ENCODE measurements at places on chromosomes 11 and 22.
A peak's percentile ranks its signal among the peaks of the same experiment; 100 is the strongest.

GRCh38 chr11:117713538-117713991, 83.5 kb downstream of the DSCAML1 start:
- DNase-seq: no peak

GRCh38 chr11:128521682-128522054, 65.7 kb downstream of the ETS1 start:
- no peak for DNase-seq

DNA sequence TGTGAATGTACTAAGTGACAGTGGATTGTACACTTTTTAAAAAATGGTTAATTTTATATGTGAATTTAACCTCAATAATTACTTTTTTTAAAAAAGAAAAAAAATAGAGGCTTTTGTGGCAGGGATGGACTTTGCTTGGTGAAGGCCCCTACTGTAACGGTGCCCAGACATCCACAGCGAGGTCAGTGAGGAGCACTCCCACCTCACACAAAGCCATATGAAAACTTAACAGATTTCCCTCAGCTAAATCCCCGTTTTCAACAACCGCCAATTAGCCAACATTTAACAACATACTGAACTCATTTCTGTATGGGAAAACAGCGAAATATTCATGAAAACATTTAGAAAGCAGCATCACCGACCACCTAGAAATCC, 642 bp upstream of the C11orf58 start:
- peak; percentile 18 for DNase-seq

DNA sequence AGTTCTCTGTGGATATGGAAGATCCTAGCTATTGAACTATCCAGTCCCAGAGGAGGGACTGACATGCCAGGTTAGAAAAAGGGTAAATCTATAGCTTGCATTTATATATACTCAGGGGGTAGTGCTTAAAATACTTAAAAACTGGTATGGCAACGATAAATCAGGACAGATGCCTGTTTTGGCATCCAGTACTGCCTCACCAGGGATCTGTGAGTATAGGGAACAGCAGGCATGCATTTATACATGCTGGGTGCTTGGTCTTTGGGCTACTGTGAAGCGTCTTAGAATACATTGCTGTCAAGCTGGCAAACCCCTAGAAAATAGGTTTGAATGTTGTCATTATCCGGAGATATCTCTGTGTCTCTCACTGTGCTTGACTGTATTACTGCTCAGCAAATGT, 94.2 kb upstream of the DRD2 start:
- DNase-seq: no peak

DNA sequence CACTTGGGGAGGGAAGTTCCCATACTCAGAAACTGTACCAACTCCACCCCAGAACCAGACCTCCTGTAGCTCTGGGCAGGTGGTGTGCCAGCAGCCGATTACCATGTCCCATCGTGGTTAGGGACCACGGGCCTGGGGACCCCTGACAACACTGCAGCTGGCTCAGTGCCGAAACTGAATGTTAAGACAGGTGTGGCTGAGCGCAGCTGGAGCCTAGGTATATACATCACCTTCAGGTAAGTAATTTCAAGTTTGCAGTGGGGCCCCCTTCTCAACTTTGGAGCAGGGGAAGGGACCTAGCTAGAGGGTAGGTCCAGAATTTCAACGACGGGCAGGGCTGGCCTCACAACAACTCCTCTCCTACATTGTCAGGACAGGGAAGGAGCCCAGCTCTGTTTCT, 20.7 kb upstream of the PISD start:
- DNase-seq: no peak

DNA sequence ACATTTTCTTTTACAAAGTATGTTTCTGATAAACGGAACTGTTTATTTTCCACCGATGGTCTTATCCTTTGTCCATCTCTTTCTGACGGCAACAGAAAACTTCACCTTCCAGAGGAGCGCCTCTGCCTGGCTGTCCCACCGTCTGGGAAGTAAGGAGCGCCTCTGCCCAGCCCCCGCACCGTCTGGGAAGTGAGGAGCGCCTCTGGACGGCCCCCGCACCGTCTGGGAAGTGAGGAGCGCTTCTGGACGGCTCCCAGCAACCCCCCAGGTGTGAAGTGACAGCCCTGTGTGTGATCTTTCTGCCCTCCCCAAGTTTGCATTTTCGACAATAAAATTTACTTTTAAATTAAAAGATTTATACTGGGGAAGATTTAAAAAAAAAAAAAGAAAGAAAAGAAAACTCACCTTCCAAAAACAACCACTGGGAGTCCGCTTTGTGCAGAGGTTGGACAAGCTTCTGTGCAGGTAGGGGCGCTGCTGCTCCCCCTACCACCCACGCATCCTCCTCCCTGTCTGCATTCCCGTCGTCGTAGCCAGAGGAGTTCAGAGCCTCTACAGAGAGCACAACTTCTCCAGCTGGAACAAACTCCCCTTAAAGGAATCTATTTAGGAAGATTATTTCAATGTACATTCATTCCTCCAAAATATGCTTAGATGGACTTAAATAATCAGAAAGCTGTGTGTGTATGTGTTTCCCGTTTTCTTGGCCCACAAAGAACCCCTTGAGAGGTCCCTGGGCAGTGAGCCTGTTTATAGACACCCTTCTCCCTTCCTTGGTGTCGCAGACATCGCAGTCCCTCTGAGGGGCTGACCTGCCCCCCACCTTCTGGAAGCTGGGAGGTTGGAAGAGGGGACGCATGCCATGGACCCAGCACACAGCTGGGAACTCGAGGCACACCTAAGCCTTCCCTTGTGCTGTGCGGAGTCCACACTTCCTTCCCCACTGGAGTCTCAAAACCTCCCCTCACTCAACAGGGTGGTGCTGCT, 849 bp upstream of the APOBEC3B start:
- DNase-seq: peak; percentile 59

- no peak for DNase-seq
Observed at GRCh38 chr22:28813772-28814518, 13.6 kb upstream of the XBP1 start.

- no peak for DNase-seq
Observed at GRCh38 chr11:326842-327580, 6.4 kb upstream of the IFITM3 start.

DNA sequence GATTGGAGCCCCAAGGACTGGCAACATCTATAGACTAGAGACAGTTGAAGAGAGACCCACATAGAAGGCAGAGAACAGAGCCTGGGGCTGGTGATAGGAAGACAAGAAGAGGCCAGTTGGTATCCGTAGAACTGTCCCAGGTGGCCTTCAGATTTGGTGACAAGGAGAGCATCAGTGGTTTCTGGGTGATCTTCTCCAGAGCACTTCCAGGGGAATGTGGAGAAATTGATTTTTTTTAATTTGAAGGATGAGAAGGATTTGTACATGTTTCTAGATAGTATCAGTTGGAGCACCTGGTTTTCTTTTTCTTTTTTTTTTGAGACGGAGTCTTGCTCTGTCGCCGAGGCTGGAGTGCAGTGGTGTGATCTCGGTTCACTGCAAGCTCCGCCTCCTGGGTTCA, 14.8 kb downstream of the SLC3A2 start:
- DNase-seq: no peak

GRCh38 chr11:119918347-119918746, 189.3 kb upstream of the NECTIN1 start:
- no peak for DNase-seq

- DNase-seq: no peak
Observed at GRCh38 chr11:114025329-114025907, 34.1 kb upstream of the ZBTB16 start.

DNA sequence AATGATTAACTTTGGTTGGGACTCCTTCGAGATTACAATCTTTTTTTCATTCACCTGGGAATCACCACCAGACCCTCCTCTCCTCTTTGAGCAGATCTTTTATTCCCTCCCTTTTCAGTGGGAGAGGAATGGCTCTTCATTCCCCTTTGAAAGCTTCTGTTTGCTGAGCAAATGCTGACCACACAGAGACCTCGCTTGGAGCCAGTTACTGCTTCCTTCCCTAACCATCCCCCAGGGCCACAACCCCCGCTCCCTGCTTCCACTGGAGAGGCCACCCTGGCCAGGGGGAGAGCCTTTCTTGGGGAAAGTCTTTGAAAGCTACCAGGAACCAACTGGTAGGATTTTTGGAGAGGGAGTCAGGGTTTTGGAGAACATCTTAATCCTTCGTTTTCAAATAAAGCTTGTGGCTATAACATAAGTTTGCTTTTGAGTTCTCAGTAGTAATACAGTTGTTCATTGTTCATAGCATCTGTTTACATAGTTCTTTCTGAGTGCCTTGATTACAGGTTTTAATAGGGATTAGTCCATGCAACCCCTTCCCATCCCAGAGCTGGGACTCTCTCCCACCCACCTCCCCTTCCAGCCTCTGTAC, 138.4 kb downstream of the DBX1 start:
- no peak for DNase-seq

DNA sequence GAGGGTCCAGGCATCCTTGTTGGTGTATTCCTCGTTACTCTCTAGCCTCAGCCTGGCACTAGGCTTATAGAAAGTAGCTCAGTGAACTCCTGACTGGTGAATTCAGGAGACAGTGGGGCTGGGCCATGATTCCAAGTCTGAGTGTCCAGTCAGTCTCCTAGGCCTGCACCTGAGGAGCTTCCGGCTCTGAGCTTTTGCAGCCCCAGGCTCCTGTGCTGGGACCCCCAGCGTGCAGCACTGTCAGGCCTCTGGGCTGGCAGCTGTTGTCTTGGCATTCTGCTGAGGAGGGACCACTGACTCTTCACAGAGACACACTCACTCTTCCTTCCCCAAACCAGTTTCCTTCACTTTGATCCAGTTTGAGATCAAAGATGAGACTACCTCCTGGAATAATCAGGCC, 82.4 kb downstream of the CTTN start:
- no peak for DNase-seq

DNA sequence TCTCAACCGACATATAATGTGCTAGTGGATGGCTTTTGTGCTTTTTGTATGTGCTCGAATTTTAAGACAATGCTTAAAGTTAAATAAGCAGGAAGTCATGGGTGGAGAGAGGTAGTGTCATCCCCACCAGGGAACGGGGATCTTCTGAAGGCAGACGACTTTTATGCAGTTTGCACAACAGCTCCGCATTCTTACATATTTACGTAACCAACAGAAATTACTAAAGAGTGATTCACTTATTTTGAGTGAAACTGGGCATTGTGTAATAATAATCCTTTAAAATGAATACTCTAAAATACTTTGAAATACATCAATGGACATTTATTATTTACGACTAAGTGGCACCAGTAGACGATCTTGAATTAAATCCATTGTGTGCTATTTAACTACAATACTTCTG, 305.1 kb downstream of the CNTN5 start:
- no peak for DNase-seq

- no peak for DNase-seq
Observed at GRCh38 chr22:28986366-28986765, 75.3 kb downstream of the C22orf31 start.

DNA sequence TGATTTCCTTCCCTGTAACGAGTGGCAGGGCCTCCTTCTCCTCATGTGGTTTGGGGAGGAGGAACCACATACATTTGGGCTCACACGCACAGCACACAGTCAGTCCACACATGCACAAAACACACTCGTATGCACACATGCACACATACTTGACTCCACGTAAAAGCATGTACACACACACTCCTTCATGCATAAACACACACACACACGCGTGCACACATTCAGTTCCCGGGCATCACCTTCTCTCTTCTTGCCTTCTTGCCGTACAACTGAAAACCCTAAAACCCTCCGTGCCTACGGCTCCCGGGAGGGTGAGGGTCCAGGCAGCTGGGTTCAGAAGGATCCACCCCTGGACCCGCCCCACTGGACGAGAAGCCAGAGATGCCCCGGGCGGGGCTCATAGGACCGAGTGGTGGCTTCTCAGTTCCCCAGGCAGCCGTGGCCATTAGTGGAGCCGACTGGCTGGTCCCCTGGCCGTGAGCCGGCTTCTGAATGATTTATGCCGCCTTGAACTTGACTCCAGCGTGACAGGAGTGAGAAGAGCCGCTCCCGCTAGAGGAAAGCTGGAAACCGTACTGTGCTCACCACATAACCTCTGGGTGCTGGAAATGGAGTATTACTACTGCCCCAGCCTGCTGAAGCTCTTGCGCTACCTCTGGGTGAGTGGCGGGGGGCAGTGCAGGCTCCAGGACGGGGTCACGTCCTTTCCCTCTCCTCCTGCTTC, 117.4 kb downstream of the KIAA1671 start:
- DNase-seq: no peak

- no peak for DNase-seq
Observed at GRCh38 chr22:20533879-20534265, 26.5 kb downstream of the MED15 start.

GRCh38 chr22:22043296-22044078, 60.9 kb upstream of the TOP3B start:
- no peak for DNase-seq

DNA sequence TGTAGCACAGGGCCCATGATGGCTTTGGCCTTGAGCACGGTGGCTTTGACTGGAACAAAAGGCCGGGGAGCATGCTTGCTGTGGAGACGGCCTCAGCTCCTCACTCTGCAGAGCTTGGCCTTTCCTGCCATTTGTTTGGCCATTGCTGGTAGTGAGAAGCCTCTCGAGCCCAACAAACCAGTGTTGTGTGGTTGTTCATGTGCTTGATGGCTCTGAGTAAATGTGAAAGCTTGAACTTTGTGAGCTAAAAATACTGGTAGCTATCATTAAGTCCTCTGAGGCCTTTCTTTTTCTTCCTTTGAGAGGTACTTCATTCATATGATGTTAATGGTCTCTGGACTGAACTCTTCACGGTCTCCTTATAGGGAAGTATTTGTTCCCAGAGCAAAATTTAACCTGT, 39.6 kb downstream of the NAT10 start:
- no peak for DNase-seq

- no peak for DNase-seq
Observed at GRCh38 chr22:37777122-37777687, 30.5 kb upstream of the GCAT start.

- DNase-seq: no peak
Observed at GRCh38 chr22:30040499-30041260, 39.6 kb upstream of the HORMAD2 start.

- no peak for DNase-seq
Observed at GRCh38 chr11:3665336-3666022, 5.7 kb downstream of the CHRNA10 start.

DNA sequence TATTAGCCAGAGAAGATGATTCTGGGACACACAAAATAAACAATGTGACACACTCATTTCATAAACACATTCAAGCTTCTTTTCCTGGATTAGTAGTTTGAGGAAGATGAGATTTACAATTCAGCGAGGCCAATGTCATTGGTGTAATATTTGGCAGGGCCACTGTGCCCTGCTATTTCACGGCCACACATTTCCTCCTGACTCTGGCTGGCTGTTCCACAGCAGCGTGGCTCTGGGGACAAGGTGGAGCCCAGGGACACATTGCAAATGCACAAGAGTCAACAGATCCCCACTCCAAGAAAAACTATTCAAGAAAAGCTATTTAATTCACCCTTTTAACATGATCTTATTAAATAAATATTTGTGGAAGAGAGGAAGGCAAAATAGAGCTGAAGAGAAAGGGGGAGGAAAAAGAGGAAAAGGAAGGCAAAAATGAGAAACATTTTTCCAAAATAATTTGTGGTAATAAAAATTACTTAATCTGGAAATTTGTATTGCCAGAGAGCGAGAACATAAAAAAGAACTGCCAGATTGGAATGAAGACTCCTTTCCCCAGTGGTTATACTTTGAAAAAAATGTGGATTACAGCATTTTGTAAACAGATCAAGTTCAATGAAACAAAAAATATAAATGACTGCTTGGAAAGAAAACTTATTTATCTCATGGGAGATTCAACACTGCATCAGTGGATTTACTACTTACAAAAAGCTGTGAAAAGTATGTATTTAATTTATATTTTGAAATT, 27.1 kb downstream of the NXPE2 start:
- DNase-seq: no peak

Data from HEK293T (cell line).